ENCODE measurements at places on chromosomes 7 and 10.
A peak's percentile ranks its signal among the peaks of the same experiment; 100 is the strongest.

DNA sequence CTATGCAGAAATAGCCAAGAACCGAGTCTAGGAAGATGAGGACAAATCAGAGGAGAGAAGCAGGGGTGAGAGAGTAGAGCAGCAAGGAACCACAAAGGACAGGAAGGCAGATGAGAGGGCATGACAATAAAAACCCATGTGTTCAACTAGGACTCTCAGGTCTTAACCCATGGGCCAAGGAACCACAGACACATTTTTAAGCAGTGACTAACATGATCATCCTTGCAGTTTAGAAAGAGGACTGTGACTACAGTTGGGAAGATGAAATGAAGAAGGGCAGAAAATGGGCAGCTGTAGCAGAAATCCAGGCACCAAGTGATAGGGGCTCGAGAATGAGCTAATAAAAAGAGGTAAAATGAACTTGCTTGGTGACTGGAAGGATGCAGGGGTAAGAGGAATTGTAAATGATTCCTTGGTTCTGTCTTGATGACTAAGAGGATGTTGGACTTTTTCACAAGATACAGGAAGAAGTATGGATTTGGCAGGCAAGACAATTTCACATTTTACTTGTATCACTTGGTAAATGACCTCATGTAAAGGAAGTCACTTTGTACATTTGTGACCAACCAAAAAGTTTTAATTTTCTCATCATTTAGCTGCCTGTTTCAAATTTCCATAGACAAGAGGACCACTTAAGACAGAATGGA lies 22.8 kb downstream of the SGMS1 start:
- DNase-seq: no peak

GRCh38 chr10:114520453-114520852 lies 116.2 kb upstream of the AFAP1L2 start:
- DNase-seq: peak; percentile 78

GRCh38 chr7:116165717-116166116 lies 44.6 kb upstream of the TES start:
- no peak for DNase-seq

- no peak for DNase-seq
Observed at GRCh38 chr7:139382439-139382838, 22.7 kb downstream of the LUC7L2 start.

DNA sequence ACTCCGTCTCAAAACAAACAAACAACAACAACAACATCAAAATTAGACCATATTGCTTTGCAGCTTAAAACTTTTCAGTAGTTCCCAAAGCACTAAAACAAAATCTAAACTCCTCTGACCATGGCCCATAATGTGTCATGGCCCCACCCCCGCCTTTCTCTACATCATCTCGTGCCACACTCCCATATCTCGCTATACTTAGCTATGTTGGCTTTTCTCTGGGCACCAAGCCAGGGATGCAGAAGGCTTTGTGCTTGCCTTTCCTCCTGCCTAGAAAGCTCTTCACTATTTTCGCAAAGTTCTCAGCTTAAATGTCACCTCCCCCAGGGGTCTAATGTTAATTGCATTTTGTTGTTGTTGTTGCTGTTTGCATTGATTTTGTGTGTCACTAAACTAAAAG lies 15.1 kb upstream of the SLC16A12 start:
- DNase-seq: peak; percentile 26

- no peak for DNase-seq
Observed at GRCh38 chr7:86645676-86646276, 2.1 kb downstream of the GRM3 start.

DNA sequence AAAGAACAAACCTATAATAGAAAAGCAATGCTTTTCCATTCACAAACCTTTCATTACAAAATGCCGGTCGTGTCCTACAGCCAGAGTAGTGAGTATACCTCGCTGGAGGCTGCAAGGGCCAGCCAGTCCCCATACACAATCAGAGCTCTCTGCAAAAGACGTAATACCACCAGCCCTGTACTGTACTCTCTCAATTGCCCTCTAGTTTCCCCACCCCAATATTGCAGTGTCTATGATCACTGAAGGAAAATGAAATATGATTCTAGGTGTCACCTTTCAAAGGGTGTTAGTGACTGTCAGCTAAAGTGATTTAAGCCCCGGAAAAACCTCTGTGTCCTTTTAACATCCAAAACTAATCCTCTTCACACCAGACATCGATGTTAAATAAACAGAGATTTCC lies 24.8 kb downstream of the PLXNA4 start:
- DNase-seq: no peak

DNA sequence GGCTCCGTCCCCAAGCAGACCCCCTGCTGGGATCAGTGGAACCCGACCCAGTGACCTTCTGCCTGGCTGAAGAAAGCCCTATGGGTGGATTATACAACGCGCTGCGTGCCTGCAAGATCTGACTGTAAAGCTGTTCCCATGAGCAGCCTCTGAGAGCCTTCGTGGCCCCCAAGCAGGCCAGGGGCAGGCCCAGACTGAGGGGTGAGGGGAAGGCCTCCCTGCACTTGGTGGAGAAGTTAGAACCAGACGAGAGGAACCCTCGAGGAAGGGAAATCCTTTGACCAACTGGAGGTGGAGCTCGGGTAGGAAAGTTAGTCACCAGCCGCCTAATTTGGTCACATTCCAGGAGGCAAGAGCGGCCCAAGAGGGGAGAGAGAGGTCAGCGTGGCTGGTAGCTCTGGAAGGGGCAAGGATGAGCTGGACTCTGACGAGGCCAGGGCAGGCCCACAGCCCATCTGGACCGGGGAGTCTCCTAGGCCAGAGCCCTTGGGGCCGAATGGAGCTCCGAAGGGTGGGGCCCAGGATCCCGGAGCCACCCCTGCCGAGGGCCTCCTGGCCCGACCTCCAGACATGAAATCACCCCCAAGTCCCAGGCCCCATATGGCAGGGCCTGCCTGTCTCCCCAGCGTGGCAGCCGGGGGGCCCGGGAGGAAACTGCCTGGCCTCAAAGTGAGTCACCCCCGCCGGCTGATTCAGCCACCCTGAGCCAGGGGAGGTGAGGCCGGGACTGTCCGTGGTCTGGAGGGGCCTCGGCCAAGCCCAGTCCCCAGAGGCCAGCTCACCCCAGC lies 23.3 kb upstream of the PDGFA start:
- DNase-seq: peak; percentile 78

GRCh38 chr7:27549606-27550005 lies 113.1 kb downstream of the HIBADH start:
- no peak for DNase-seq

GRCh38 chr10:118725886-118726500 lies 28.8 kb downstream of the CACUL1 start:
- peak; percentile 44 for DNase-seq

DNA sequence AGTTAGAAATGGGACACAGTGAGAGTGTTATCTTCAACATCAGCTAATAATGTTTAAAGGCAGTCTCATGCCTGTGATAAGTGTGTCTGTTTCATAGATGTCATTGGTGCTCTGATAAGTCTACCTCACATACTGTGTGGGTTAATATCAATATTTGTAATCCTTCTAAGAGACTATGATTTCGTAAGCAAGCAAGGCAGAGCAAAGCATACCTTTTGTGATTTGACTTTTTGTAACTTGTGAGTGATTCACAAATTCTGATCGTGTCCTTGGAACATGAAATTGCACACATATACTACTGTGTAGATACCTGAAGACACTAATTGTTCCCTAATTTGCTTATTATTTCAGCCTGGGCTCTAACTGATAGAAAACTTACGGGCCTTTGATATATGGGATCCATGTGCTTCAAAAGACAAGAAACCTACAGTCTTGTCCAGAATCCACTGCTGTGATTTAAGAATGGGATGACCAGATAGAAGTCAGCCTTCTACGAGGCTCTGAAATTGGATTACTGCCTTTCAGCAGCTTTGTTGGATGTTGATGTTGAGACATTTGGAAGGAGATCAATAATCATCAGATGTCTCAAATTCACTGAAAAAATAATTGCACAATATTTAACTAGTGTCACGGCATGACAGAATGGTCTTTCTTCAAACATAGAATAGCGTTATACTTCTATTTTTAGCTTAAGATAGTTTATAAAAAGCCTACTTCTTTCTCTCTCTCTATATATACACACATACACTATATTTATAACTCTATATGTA lies 63.2 kb upstream of the KLF6 start:
- DNase-seq: peak; percentile 28

- peak; percentile 76 for DNase-seq
Observed at GRCh38 chr7:95723583-95724180, 48.7 kb upstream of the DYNC1I1 start.

DNA sequence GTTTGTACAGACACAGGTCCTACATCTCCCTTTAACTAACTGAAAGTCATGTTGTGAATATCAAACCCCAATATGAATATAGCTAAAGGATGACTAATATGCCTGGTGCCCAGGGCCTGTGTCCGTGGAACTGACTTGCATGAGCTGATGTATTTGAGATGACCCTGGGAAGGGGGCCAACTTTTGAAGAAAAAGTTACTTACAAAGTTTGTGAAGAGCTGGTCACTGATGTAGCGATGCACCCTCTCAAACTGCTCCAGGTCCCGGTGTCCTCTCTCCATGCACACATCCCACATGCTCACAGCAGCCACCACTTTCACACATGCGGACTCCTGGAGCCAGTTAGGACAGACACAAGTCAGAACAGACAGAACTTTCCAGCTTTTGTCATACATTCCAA lies 106.2 kb downstream of the ABCC2 start:
- peak; percentile 80 for DNase-seq

DNA sequence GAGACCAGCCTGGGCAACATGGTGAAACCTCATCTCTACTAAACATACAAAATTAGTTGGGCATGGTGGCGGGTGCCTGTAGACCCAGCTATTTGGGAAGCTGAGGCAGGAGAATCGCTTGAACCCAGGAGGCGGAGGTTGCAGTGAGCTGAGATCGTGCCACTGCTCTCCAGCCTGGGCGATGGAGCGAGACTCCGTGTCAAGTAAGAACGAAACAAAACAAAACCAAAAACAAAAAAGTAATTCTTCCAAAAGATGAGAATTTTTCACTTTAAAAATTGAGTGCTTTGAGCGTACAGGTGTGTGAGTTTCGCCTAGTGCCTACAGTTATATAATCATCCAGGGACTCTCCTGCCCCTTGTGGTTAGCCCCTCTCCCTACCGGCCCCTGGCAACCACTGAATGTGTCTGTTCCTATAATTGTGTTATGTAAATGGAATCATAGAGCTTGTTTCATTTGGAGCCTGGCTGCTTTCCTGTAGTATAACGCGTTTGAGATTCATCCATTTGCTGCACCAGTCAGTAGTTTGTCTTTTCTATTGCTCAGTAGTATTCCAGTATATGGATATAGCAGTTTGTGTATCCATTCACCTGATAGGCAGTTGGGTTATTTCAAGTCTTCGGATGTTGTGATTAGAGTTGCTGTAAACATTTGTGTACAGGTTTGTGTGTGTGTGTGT lies 80.0 kb downstream of the RBM33 start:
- DNase-seq: no peak

DNA sequence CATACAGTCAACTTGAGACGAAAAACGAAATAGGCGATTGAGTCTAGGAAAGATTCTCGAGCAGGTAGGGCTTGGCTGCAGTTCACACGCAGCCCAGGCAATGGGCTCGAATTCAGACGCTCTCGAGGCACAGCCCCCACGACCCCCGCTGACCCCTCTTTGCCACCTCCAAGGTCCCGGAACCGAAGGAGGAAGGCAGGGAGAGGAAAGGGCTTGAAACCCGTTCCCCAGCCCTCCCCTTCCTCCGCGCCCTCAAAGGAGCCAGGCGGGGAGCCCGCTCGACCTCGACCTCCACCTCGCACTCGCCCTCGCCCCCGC lies 441 bp downstream of the CCDC186 start:
- DNase-seq: no peak

DNA sequence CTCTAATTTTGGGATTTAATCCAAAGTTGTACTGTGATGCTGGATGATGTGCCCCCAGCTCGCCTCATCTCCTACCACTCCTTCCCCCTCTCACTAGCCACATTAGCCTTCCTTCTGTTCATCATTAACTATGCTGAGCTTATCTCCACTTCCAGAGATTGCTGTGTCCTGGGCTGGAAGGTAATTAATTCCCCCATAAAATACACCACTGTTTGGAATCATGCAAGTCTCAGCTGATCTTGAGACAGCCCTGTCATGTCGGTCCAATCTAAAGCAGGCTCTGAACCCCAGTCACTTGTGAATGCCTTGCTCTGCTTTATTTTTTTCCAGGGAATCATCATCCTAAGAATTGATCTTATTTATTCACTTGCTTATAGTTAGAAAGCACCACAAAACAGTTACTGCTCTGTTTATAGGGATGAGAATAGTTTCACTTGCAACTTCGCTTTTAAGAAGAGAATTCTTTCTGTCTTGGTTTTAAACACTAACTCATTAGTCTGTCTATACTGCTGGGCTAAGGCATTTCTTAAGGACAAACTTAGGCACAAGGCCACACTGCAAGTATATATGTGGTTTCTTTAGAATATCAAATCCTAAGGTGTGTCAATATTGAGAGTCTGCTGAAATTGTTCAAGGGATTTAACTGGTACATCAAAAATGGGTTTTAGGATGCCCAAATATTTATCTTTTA lies 341.1 kb upstream of the SEMA3A start:
- DNase-seq: no peak

DNA sequence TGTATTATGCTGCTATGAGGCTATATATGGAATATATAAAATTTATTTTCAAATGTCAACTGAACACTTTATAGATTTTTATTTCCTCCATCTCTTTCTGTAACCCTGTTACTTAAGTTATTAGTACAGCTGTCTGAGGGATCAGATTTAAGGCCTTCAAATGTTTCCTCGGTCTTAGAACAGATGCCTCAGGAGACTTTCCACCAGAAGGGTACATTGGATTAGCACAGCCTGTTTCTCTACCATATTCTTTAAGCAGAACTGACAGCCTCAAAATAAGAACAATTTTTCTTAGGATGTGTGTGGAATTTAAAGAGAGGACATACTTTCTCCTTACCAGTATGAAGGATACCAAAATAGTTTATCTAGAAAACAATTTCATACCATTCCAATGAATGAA lies 53.0 kb upstream of the HGF start:
- no peak for DNase-seq

GRCh38 chr10:130963052-130963393 lies 348.5 kb downstream of the TCERG1L start:
- no peak for DNase-seq

- no peak for DNase-seq
Observed at GRCh38 chr10:122207596-122207995, 63.5 kb upstream of the BTBD16 start.

DNA sequence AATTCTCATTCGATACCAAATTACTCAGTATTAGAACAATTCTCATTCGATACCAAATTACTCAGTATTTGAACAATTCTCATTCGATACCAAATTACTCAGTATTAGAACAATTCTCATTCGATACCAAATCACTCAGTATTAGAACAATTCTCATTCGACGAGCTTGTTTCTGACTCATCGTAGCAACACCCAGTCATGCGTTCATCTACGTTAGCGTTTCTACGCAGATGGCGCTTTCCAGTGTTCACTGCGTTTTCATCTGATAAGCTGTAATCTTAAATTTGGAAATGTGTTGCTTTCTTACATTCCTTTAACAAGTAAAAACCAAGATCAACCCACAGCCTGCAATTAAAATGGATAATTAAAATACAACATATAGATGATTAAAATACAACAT lies 276.3 kb downstream of the ZMYND11 start:
- DNase-seq: no peak
